ENCODE measurements at places on chromosomes 4 and X. TPM values are rescaled to one million over a fixed set of nuclear protein-coding genes. Genes with fewer than 3 reads are reported as not detected.
A peak's percentile ranks its signal among the peaks of the same experiment; 100 is the strongest.

DNA sequence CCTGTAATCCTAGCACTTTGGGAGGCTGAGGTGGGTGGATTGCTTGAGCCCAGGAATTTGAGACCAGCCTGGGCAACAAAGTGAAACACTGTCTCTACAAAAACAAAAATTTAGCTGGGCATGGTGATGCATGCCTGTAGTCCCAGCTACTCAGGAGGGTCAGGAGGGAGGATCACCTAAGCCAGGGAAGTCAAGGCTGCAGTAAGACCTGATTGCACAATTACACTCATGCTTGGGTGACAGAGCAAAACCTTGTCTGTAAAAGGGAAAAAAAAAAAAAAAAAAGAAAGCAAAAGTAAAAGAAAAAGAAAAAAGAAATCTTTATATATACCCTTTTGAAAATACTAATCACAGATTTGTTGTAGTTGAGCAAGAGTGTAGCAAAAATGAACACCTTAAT, 801.0 kb upstream of the IGFBP7 start:
- DNase-seq, result no peak

GRCh38 chr4:173794662-173795061, 264.6 kb upstream of the HAND2 start:
- no peak for DNase-seq

The CWH43 gene
- total RNA-seq, result not detected

The GAGE10 gene
- not detected for total RNA-seq

The LRBA gene
- total RNA-seq, result 71.0 TPM

DNA sequence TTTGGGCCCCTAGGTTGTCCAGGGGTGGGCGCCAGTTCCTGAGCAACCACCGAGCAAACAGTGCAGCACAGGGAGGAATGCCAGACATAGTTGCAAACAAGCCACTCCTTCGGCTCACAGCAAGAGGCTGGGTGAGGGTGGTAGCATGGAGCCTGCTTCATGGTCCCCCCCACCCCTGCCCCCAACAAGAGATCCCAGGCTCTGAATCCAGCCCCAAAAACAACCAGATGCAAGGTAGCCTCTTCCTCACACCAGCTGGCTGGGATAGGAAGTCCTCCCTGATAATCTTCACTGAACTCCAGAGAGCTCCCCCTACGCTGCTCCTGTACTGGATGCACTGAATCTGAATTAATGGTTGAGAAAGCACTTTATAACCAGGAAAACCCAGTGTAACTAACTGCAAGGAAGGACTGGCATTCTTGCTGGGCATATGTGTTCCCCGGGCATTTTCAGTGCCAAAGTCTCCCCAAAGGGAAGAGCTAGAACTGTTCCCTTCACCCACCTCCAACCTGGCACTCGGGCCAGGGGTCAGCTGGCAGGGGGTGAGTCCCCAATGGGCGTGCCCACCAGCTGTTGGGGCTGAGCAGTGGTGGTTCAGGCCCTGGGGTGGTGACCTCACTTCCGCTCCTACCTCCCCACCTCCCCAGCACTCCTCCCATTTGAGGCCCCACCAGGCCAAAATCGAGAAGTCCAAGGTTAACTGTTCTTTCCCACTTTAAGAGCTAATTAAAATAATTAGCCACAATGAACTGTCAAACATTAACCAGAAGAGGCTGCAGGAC, 1.5 kb downstream of the ELF4 start:
- DNase-seq, result peak; percentile 46

DNA sequence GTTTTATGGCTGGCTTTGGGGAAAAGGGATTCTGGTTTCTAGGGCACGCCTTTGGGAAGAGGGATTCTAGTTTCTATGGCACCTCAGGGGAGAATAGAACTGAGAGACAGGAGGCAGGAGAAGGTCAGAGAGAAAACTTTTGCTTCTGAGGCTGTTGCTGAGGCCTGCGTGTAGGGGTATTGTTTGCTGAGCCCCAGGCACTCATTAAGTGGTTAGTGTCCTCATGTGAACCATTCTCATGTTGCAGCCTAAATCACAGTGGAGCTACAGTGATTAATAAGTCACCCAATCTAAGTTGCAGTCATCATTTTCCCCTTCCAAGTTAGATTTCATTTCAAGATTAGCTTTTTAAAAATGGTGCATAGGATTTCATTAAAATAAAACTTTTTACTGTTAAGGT, 29.0 kb downstream of the VCX3A start:
- DNase-seq, result no peak

The SMAD1 gene
- 21.2 TPM for total RNA-seq

- DNase-seq, result no peak
Observed at GRCh38 chr4:138677748-138678147, 337.8 kb upstream of the NOCT start.

The KLHL13 gene
- total RNA-seq, result 44.9 TPM

The CCNB3 gene
- total RNA-seq, result 0.13 TPM

DNA sequence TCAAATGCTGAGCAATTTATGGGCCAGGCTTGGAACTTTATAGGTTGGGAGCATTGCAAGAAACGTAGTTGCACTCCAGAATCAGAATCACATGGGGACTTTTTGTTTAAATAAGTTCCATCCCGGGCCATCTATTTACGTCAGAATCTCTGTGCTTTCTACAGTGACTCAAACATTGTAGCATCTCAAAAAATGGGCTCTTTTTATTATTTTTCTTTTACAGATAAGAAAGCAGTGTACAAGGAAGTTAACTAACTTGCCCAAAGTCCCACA, 10.2 kb downstream of the CC2D2A start:
- DNase-seq, result peak; percentile 31

The BMPR1B gene
- total RNA-seq, result 3.3 TPM

The ETFDH gene
- total RNA-seq, result 38.4 TPM

GRCh38 chrX:57871463-57871862, 38.8 kb downstream of the ZXDA start:
- DNase-seq, result no peak

DNA sequence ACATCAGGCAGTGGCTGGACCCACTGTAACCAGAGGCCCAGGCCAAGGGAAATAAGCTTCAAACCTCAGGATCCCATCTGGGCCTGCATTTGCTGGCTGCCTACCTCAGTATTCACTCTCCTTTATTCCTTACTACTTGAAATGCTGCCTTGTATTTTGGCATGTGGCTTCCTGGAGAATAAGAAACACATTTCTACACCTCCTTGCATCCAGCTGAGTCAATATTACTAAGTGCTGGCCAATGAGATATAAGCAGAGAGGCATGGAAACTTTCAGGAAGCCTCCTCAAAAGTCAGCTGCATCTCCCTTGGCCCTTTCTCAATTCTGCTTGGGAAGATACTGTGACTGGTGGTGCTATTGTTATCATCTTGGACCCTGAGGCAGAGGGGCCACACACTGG, 59.8 kb upstream of the RELL1 start:
- no peak for DNase-seq

DNA sequence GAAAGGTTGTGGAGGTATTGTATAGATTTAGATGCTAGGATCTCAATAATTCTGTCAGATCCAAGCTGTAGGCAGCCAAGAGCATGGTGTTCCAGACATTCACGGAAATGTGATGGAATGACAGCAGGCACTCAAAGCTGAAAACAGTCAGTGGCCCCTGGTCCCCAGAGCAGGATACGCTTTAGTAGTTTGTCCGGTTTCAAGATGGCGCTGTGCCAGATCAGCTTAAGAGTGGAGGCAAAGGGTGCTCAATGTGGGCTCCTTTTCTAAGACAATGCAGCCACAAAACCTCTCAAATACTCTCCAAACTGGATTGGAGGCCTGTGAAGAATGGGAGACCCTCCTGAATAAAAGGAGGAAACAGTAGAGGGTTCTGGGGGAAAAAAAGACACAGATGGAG, 291.2 kb upstream of the HS3ST1 start:
- DNase-seq, result no peak

DNA sequence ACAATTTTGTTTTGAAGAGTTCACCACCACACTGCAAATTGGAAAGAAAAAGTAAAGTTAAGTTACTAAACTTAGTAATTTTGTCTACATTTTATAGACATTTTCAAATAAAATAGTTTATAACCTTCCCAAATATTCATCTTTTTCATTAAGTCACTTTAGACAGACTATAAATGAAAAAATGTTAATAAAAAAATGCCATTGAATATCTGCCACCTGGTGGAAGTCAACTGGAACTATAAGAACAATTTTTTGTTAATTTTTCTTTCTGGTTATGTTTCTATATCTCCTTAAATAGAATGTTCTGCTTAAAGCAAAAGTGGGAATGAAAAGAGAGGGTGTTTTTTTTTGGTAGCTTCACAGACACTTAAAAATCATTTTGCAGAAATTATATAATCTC, 534.4 kb upstream of the PCDH10 start:
- DNase-seq, result no peak

The DSPP gene
- total RNA-seq, result not detected

DNA sequence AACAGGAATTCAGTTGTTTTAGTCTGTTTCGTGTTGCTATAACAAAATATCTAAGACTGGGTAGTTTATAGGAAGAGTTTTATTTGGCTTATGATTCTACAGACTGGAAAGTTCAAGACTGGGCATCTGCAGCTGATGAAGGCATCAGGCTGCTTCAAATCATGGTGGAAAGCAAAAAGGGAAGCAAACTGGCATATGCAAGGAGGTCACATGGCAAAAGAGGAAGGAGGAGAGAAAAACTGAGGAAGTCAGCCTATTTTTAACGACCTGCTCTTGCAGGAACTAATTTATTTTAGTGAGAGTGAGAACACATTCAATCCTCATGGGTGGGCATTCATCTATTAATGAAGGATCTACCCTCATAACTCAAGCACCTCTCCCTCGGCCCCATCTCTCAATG, 363.1 kb upstream of the HS3ST1 start:
- DNase-seq, result no peak

DNA sequence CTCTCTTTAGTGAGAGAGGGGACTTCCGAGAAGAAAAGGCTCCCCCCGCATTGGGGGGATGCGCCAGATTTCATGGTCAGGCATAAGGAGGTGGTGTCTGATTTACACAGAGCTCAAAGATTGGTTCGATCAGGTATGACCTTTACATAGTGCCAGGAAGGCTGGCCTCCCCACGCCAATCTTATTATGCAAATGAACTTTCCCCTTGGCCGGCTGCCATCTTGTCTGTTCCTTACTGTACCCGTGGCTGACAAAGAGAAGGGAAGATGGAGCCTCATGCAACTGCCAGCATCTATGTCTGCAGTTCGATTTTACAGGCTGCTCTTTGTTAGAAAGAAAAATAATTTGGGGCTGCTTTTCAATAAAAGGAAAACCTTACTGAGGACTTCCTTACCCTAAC, 197.2 kb downstream of the GPM6A start:
- DNase-seq, result no peak

GRCh38 chr4:152157629-152158028, 378.3 kb downstream of the FBXW7 start:
- DNase-seq, result no peak

The GC gene
- 1,037 TPM for total RNA-seq

The TMEM47 gene
- total RNA-seq, result 31.2 TPM

- no peak for DNase-seq
Observed at GRCh38 chr4:151681085-151681484, 79.7 kb downstream of the GATB start.

The AFF2 gene
- 6.5 TPM for total RNA-seq

The CTAG1A gene
- not detected for total RNA-seq

The AWAT1 gene
- total RNA-seq, result not detected

The NOX1 gene
- 3.0 TPM for total RNA-seq

DNA sequence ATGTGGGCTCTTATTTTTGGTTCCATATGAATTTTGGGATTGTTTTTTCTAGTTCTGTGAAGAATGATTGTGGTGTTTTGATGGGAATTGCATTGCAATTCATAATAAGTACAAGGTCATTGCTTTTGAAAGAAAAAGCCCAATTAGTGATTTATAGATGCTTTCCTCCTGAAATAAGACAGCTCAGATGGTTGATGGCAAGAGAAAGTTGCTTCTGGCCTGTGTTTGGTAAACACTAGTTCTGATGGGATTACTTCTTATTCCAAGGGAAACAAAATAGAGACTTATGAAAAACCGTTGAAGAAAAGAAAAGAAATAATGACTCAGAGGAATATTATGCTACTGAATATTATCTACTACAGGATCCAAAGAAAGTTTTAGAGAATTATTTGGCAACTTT, 144.9 kb downstream of the SPANXA1 start:
- DNase-seq, result no peak

GRCh38 chrX:68705986-68706385, 58.5 kb downstream of the STARD8 start:
- DNase-seq, result no peak

DNA sequence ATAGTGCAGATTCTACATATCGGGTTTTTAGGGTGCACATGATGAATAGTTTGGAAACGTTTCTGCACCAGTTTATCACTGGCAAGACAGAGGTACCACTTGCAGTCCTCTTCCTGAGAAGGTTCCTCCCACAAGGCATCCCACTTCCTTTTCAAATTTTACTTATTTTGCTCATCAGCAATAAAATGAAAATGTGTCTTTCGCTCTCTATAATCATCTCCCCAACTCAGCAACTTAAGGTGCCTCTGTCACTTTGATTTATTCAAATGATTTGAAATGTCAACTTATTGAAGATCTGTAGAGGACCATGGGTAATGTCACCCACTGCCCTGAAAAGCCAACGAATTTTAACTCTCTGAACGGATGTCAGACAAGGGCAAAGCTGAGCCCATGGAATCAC, 53.2 kb downstream of the VGLL1 start:
- no peak for DNase-seq

GRCh38 chr4:151991001-151991883, 230.4 kb upstream of the GATB start:
- no peak for DNase-seq

- DNase-seq, result no peak
Observed at GRCh38 chrX:51747671-51748070, 4.4 kb downstream of the GSPT2 start.

The AFP gene
- 23,697 TPM for total RNA-seq

The P2RY8 gene
- total RNA-seq, result not detected

DNA sequence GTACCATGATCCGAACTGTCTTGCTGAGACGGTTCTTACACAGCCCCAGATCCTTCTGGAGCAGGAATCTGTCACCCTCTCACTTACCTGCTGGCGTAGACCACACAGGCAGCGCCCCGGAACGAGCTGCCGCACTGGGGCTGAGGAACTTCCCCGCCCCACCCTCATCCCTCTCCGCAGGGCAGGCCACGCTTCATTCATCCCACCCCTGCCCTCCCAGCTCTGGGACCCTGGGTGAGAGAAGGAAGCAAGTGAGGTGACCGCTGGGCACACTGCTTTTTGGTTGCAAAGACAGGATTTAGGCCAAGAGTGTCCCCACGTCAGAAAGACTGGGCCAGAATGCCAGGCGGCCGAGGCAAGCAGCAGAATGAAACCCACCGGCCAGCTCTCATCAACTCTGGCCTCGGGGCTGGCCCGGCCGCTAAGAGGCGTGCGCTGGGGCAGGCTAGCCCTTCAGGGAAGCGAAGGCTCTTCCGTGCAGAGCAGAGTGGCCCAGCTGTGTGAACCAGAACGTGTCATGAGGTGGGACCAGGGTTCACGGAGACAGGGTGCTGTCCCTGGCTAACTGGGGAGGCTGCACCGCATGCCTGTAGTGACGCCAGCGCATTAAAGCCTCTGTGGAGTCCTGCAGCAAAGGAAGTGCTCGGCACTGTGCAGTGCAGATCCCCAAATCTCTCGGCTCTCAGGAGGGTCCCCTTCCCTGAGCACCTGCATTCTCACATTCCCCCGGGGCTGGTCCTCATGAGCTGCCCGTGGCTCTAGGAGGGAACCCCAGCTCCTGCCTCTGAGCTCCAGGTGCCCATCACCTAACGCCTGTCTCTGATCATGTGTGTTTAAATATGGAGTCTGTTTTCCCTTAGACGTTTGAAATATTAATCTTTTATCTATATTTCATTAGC, 6.4 kb downstream of the LRPAP1 start:
- DNase-seq, result no peak

The UGT2B11 gene
- total RNA-seq, result 17.1 TPM

GRCh38 chr4:80492761-80493160, 157.2 kb downstream of the CFAP299 start:
- DNase-seq, result peak; percentile 31

The TEX13C gene
- total RNA-seq, result not detected

- DNase-seq, result no peak
Observed at GRCh38 chr4:145218251-145218650, 37.9 kb upstream of the OTUD4 start.
